ENCODE measurements at places on chromosomes 13 and 19. TPM values are rescaled to one million over a fixed set of nuclear protein-coding genes. Genes with fewer than 3 reads are reported as not detected.

PRODH2 gene
- not detected for total RNA-seq

GRCh38 chr13:19845758-19846157 lies 17.7 kb downstream of the ZMYM5 start:
- DNase-seq: no peak

DNA sequence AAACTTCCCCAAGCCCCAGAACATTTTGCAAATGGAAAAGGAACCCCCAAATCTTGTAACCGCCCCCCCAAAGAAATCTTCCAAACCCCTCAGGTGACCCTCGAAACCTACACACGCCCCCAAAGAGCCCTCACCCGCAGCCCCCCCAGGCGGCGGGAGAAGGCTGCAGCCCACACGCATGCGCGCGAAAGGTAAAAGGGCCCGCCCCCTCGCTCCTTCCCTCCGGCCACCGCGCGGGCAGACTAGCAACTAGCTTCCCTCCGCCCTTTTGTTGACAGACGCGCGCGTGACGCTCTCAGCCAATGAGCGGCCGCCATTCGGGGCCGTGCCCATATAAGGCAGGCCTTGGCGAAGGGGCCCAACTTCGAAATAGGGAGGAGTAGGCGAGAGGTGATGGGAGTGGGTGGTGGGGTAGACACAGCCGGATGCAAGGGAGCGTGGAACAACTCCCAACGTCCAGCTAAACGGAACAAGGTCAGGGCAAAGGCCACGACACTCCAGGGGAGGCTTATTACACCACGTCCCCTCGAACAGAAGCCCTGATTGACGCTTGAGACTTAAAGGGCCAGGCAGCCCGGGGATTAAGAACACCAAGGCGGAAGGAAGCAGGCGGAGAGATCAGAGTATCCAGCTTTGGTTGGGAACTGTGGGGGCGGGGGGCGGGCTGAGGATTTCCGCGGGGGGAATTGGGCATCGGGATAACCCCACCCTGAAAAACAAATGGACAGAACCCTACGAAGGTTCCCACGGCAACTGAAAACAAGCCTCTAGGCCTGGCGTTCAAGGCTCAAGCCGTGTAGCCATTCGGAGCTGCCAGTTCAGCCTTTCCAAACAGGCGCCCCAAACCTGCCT lies 13.3 kb downstream of the FBXO46 start:
- peak; percentile 86 for DNase-seq

- no peak for DNase-seq
These were observed 4.3 kb downstream of the N4BP2L1 start for GRCh38 chr13:32423592-32423991.

KLK8 gene
- total RNA-seq: not detected

GRCh38 chr19:52520013-52520412 lies 7.5 kb upstream of the ZNF808 start:
- DNase-seq: no peak

DNA sequence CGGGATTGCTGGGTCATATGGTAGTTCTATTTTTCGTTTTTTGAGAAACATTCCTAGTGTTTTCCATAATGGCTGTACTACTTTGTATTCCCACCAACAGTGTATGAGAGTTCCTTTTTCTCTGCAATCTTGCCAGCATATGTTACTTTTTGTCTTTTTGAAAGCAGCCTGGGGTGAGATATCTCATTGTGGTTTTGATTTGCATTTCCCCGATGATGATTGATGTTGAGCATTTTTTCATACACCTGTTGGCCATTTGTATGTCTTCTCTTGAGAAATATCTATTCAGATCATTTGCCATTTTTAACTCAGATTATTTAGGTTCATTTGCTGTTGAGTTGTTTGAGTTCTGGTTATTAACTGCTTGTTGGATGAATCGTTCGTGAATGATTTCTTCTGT lies 18.5 kb upstream of the ATP12A start:
- DNase-seq: no peak

All from omental fat pad (tissue), 4 donors.